ENCODE measurements at places on chromosomes 11 and 22.

DNA sequence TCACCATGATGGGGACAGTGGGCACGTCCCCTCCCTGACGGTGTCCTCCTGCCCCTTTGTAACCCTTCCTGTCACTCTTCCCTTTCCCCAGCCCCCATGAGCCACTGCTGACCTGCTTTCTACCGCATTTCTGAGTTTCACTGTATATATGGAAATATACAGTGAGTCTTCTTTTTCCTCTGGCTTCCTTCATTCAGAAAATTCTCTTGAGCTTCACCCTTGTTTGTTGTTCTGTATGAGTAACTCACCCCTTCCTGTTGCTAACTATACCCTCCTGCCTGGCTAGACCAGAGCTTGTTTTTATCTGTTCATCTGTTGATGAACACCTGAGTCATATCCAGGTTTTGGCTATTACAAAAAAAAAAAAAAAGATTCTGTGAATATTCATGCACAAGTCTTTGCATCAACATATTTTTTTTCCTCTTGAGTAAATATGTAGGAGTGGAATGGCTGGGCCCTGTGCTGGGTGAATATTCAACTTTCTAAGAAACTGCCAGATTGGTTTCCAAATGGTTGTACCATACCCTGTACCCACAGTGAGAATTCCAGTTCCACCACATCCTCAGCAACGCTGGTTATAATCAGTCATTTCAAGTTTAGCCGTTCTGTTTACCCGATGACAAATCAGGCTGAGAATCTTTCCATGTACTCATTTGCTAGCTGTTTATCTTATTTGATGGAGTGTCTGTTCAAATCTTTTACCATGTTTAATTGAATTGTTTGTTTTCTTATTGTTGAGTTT is 62.0 kb downstream of the IGF2 start:
- DNase-seq, result no peak

- peak; percentile 32 for DNase-seq
Measured at GRCh38 chr11:44632466-44633123, 67.1 kb downstream of the CD82 start.

DNA sequence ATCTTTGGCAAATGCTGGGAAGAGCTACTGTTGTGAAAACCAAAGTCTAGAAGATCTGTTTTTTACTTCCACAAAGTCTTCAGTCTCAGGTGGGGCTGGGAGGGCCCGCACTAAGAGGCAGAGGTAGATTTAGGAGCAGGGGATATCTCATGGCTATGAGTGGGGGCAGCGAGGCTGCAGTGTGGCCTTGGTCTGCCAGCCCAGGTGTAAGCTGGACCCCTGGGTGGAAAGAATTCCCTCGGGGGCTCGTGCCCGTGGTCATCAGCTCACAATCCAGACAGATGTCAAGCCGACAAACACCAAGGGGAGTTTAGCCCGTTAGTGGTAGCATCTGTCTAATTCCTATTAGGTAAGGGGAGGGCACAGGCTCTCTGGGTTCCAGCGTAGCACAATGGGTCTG is 9.0 kb downstream of the PKNOX2 start:
- no peak for DNase-seq

DNA sequence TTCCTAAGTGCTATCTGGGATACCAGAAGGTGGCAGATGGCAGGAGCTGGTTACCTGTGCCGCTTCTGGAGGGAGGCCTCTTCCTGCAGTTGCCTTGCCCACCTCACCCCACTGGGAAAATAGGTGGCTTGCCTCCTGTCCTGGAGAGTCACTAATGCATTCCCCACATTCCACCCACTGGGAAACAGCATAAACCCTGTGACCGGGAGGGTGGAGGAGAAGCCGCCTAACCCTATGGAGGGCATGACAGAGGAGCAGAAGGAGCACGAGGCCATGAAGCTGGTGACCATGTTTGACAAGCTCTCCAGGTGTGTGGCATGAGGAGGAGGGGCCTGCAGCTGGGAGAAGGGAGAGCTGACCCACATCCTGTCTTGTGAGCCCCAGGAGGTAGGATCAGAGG is 5.6 kb downstream of the RIC8A start:
- no peak for DNase-seq

DNA sequence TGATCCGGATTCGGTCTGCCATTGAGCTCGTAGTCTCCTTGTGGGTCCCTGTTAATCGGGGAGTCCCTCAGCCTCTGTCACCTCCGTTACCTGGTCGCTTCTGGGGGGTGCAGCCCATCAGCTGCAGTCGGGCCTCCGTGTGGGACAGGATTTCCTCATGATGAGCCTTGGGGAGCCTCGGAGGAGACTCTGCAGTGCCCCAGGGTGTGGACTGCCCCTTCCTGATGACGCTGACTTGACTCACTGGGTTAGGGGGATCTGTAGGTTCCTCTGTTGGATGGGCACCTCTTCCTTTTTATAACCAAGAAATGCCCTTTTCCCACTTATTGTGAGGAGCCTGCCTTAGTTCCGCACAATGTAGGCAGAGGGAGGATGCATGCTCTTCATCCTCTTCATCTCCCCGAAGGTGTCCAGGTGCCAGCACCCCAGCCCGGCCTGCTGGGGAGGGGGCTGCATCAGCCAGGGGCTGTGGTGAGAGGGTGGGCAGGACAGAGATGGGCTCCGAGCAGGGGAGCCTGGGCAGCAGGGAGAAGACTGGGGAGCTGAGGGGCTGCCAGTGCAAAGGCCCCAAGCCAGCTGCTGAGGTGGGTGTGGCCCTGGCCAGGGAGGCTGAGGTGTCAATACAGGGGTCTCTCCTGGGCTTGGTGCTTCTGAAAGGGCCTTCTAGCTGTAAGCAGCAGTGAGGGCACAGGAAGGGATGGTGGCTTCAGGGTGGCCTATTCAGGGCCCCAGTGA is 13.5 kb upstream of the TTLL8 start:
- DNase-seq, result no peak

DNA sequence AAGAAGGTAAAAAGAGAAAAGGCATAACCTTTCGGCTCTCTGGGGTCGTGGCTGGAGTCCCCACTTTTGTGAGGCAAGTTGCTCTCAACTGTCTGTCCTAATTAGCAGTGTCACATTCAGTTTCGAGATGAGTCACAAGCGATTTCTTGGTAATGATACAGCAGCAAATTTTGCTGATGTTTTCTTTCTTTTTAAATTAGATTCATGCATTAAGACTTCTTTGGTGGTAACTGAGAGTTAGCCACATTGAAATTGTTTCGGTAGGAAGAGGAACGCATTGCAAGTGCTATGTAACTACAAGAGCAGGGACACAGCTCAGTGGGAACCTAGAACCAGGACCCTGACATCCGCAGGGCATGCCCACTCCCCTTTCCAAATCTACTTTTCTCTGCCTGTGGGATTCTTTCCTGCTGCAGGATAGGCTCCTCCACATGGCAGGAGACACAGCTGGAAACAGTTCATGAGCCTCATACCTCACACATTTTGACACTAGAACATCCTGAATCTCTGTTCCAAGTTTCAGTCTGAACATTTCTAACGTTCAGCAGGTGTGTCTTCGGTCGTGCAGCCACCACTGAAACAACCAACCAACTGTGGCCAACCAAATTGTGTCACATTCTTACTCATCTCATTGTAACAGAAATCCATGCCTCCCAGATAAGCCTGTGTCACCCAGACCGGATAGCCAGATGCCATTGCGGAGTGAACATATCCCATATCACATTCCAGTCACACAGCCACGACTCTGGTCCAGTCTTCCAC is 987.6 kb downstream of the NTM start:
- DNase-seq, result peak; percentile 10

All from CD4-positive, alpha-beta T cell treated with Interleukin-12 subunit alpha and Interleukin-12 subunit beta, for 1 hour (primary cell).